ENCODE measurements at places on chromosomes 7 and 10.

DNA sequence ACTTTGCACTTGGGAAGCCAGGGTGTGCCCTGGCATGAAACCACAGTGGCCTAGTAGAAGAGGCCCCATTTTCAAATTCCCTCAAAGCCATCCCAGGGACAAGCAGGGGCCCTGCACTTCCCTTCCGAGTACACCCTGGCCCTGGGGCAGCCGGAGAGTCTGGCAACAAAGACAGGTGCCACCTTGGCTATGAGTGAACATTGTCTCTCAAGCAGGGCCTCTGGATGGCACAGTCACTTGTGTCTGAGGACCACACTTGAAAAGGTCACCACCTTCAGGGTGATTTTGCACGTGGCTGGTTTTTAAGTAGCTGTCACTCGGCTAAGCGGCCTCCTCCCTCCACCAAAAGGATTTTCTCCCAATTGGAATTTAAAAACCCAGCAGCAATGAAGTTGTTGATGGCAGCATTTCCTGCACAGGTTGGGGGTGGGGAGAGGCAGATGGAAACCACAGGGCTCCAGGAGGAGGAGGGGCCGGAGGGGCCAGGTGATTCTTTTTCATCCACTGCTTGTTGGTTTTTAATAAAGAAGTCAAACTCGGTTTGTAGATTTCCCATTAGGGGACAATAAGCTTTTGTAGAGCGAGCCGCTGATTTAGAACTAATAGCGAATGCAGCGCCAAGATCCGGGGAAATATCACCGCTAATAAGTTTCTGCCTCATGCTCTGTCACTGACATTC is 33.9 kb downstream of the C10orf105 start:
- DNase-seq = no peak

GRCh38 chr7:32074787-32075585 is 4.8 kb upstream of the PDE1C start:
- no peak for DNase-seq

DNA sequence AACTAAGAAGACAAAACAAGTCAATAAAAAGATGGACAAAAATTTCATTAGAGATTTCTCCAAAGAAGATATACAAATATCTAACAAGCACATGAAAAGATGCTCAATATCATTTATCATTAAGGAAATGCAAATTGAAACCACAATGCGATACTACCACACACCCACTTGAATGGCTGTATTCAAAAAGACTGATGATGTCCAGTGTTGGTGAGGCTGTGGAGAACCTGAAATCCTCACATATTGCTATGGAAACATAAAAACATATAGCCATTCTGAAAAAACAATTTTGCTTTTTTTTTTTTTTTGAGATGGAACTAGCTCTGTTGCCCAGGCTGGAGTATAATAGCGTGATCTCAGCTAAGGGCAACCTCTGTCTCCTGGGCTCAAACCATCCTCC is 124.1 kb upstream of the LAMB4 start:
- no peak for DNase-seq

- DNase-seq = peak; percentile 8
Measured at GRCh38 chr7:116258734-116259133, 48.4 kb downstream of the TES start.

DNA sequence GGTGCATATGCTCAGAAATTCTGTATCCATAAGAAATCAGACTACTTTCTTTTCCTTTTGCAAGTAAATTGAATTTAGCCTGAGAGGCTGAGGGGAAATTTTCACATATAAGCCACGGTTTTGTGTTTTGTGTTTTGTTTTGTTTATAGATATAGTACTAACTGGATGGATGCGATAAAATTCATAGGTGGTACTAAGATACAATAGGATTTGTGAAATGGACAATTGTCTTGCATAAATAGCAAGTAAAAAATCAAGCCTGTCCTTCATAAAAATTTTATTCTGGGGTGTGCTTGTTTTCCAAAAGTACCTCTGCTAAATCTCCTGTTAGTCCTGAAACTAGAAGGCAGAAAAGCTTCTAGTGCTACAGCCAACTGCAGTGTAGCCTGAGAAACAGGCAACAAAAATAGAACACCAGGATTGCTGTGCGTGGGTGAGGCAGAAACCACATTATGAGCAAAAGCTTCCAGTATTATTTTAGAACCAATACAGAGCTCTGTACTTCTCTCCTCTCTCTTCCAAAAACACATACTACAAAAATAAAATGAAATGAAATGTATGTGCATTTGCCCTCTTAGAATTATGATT is 634 bp upstream of the HDAC9 start:
- DNase-seq = no peak

- DNase-seq = peak; percentile 50
Measured at GRCh38 chr10:97584060-97584797, at the start of gene HOGA1. Gene HOGA1, plus strand, starts transcription at chr10:97584389. Its CDS starts 315 bp downstream, at chr10:97584704.

DNA sequence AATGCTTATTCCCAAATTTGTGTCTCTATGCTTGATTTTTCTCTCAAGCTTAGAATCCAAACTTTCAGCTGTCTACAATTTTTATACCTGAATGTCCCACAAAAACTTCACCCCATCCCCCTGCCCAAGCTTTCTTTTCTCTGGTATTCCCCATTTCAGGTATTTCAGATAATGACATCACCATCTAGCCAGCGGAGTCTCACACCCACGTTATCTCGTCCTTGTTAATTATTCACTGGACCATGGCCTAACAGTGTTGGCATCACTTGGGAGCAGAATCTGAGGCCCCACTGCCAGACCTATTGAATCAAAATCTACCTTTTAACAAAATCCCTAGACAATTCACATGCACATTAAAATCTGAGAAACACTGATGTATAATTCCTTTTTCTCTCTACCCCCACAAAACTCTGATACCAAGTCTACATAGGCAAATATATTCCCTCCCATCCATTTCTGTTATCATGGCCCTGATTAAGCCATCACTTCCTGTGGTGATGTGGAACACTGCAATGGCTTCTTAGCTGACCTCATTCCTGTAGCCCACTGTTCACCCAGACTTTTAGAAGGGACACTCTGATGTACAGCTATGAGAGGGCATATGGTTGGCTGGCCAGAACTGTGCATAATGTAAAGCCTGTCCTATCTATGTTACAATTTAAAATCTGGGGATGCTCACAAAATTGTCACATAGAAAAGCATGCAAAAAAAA is 31.4 kb downstream of the ZNF438 start:
- no peak for DNase-seq
